EL (cell line): ENCODE measurements at places on chromosomes 16 and 17.
A peak's percentile ranks its signal among the peaks of the same experiment; 100 is the strongest.

- DNase-seq, result no peak
Measured at GRCh38 chr17:64936117-64936516, 16.8 kb upstream of the LRRC37A3 start.

- DNase-seq, result peak; percentile 62
Measured at GRCh38 chr16:23410176-23410575, 42.8 kb downstream of the COG7 start.

- no peak for DNase-seq
Measured at GRCh38 chr17:8022360-8023003, 16.4 kb upstream of the ALOX15B start.

GRCh38 chr17:48053758-48054237, 5.6 kb downstream of the NFE2L1 start:
- no peak for DNase-seq

DNA sequence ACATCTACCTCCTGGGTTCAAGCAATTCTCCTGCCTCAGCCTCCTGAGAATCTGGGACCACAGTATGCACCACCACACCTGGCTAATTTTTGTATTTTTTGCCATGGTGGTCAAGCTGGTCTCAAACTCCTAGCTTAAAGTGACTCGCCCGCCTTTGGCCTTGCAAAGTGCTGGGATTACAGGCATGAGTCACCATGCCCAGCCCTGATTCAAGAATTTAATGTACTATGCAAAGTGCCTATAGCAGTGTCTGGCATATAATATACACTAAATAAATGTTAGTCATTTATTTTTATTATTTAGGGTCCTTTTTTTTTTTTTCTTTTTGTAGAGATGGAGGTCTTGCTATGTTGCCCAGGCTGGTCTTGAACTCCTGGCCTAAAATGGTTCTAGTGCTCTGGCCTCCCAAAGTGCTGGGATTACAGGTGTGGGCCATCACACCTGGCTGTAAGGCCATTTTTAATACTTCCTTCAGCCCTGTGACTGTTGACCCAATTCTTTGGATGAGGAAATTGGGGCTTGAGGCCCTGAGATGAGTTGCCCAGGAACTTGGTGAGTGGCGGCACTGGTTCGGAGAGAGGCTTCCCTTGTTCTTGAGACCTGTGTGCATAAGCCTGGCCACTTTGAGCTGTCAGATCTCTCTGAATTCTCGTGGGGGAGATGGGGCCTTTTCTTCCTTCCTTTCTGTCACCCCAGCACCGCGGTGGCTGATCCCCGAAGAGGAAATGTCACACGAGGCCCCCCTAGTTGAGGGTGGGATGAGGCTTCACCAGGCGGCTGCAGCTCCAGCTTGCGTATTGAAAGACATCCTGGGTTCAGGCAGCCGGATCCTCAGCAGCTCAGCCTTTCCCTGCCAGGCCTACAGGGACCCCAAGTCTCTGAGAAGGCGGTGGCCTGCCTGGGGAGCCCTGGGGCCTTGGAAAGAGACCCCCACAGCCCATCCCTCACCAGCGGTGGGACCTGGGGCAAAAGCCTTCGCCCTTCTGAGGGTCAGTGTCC, 38.7 kb downstream of the LAT start:
- DNase-seq, result peak; percentile 36

GRCh38 chr17:62625870-62626200, 1.6 kb upstream of the MRC2 start:
- DNase-seq, result no peak

- DNase-seq, result no peak
Measured at GRCh38 chr16:67608364-67608763, 36.6 kb upstream of the CARMIL2 start.

DNA sequence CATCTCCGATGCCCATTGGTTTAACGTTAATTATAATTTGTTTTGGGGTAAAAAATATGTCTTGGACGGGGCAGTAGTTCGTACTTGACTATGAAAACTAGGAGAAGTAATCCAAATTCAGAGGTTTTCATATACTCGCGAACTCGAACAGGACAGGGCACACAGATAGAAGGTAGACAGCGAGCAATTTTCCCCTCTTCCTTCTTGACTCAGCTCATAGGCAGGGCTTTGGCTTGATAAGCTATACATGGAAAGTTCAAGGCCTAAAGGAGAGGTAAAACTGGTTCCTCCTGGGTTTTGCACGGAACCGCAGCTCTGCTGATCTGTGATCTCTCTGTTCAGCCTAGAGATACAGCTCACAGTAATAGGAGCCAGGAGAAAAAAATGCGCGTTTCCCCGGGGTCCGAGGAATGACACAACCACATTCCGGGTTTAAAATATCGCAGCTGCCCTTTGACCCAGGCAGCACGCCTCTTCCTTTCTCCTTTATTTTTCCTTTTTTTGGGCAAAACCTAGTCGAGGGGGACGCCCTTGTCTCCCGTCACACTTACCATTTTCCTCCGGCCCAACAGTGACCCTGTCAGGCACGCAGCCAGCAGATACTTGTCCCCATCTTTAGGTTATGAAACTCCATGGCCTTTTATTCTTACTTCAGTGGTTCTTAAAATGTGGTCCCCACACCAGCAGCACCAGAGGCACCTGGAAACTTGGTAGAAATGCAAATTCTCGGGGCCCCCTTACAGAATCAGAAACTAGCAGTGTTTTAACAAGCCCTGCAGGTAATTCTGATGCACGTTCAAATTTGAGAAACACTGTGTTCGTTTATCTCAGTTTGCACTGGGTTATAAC, 1.7 kb upstream of the LASP1 start:
- peak; percentile 84 for DNase-seq

GRCh38 chr16:3954411-3954921, 74.0 kb upstream of the CREBBP start:
- no peak for DNase-seq

- no peak for DNase-seq
Measured at GRCh38 chr16:64453646-64454045, 668.2 kb downstream of the CDH11 start.

DNA sequence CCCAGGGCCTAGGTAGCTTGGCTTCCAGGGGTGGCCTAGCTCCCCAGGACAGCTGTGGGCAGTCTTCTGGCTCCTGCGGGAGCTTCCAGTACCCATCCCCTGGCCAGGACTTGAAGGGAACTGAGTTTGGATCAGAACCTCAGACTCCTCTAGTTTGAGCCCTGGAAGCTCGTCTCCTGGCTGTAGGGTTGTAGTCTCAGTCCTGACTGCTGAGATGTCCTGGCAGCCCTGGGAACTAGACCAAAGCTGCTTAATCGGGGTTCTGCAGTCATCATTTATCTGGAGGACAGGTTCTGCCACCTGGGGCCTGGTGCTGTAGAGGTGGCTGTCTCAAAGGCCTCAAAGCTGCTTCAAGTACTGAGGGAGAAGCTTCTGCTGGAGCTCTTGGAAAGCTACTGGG, 163.7 kb downstream of the WSCD1 start:
- no peak for DNase-seq

- peak; percentile 77 for DNase-seq
Measured at GRCh38 chr16:3825103-3825502, 55.4 kb downstream of the CREBBP start.

DNA sequence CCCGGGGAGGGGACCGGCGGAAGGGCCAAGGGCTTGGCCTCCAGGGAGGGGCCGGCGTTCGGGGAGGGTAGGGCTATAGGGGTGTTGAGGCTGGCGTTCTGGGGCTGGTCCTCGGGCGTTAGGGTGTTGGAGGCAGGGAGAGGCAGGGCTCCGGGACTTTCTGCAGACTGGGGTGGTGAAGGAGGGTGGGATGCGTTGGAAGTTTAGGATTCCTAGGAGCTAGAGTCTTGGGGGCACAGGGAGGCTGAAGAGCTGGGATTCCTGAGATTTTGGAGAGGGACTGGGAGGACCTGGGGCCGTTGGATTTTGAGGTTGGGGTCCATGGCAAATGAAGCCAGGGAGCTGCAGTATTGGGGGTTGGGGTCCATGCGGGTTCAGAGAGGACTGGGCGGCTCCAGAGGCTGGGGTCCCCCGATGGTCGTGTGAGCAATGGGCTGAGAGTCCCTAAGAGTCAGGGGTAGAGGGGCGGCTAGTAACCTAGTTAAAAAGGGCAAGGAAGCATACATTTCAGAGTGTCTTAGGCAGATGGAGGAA, 740 bp downstream of the NFATC2IP start:
- peak; percentile 21 for DNase-seq

GRCh38 chr17:68314916-68315535, 23.7 kb downstream of the ARSG start:
- DNase-seq, result no peak

DNA sequence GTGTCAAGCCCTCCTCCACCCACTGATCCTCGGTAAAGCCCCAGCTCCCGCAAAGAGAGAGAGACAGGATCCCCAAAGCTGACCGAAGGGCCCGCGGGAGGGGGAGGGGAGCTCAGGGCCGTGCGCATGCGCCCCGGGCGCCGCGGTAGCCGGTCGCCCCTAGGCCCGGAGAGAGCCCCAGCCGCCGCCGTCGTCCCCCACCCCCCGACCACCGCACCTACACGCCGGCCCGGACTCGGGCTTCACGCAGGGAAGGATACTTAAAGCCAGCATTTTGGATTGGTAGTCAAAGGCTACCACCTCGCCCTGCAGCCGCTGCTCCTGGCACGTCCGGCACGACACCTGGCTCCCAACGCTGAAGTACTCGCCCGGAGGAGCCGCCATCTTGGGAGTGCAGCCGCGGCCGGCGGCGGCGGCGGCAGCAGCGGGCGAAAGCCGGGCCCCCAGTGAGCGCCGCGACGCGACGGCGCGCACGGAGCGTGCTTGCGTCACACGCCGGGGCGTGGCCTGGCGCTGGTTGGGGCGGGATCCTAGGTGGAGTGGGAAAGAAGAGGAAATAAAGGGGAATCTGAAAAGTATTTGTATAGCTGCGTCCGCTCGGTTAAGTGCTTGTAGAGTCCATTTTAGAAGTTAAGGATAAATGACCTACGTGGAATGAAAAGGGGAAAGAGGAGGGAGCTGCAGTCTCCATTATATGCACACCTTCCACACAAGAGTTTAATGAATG, at the start of gene LSM12:
Gene LSM12, minus strand, starts transcription at position 468 of the 727 bp plus-strand sequence. Its CDS starts 84 bp downstream, at position 384.
- peak; percentile 92 for DNase-seq

DNA sequence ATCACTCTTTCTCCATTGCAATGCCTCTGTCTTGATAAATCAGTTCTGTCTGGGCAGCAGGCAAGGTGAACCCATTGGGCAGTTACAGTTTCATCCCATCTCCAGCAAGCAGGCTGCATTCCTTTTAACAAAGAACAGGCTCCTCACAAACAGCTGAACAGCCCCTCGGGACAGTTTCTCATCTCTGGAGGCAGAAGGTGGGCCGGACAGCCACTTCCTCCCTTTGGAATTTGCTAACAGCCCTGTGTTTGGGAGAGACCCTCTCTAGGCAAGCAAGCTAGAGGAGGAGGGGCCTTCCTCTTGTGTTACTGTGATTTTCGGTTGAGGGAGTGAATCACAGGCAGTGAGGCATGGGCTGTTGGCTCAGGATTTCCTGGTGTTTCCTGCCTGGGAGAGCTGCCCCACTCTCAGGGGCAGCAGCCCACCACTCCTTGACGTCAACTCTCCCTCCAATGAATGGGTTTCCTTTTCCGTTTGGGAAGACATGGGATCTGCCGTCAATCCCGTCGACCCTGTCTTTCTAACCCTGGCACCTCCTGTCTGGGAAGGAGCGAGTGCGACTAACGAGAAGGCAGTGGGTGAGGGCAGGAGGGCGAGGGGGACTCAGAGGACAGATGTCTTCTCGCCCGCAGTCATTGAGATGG, 3.7 kb upstream of the PGS1 start:
- peak; percentile 82 for DNase-seq

- DNase-seq, result no peak
Measured at GRCh38 chr17:77076124-77076830, 64.5 kb upstream of the SEC14L1 start.

DNA sequence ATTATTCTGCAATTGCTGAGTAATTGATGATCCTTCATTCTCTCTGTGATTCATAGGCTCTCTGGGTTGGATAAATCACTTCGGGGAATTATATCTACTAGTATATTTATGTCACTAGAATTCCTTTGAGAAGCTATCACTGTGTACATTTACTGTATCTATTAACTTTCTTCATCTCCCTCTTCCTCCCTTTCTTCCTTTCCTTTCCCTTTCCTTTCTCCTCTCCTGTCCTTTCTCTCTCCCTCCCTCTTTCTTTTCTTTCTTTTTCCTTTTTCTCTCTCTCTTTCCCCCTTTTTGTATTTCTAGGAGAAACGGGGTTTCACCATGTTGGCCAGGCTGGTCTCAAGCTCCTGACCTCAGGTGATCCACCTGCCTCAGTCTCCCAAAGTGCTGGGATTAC, 711.8 kb downstream of the WWOX start:
- no peak for DNase-seq

DNA sequence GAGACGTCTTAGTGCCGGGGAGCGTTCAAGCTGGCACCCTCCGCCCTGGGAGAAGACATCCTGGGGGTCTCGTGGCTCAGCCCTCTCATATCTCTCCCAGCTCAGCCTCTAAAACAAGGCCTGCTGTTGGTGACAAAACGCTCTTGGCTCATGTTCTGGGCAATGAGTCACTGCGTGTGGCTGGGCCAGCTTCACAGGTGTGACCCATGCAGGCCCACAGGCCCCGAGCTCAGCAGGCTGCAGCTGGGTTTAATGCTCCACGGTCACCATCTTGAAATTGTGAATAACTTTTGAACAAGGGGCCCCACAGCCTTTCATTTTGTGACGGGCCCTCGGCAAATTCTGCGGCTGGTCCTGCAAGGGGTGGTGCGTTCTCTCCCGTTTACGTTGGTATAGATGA, 22.4 kb downstream of the GAA start:
- no peak for DNase-seq

GRCh38 chr16:89722392-89723278, 1.3 kb downstream of the ZNF276 start:
- no peak for DNase-seq

GRCh38 chr17:77644181-77645071, 314.1 kb upstream of the TNRC6C start:
- DNase-seq, result no peak

- DNase-seq, result no peak
Measured at GRCh38 chr17:11997972-11998233, 628 bp upstream of the ZNF18 start.

DNA sequence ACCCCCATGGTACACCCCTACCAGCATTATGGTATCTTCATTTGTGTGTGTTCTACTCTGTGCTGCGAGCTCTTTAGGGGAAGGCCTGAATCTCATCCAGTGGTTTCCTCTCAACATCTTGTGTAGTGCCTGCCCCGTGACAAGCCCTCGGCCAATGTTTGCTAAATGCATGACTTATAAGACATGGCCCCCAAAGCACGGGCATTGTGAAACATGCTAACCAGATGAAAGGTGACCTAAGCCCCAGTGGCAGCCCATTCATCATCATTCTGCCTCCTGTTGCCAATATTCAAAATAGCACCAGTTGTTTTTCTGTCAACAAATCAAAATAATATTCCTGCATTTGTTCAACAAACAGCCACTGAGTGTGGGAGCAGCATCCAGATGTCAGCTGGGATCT, 108.8 kb upstream of the HSBP1 start:
- DNase-seq, result no peak

DNA sequence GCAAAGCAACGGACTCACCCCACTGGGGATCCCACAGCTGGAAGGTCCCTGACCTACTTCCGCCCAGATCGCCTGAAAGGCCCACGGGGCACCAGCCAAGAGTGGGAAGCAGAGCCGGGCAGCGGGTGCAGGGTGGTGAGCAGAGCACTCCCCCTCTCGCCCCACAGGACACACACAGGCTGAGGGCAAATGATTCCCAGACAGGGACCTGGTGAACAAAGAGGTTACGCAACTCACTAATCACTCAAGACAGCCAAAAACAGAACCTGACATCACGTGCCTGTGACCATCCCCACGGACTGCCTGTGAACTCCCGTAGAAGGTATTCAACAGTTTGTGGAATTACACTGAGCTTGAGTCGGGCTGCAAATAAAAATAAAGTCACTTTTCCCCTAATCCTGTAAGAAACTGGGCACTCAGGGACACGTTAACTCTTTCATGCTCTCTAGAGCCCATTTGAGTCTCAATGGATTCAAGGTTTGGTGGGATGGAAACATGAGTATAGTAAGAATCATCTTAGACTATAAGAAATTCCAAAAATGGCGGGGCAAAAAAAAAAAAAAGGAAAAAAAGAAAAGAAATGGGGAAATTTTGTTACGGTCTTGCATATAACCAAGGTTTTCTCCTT, 396.1 kb downstream of the SOX9 start:
- DNase-seq, result no peak
